ENCODE measurements at places on chromosomes 6 and 20.

DNA sequence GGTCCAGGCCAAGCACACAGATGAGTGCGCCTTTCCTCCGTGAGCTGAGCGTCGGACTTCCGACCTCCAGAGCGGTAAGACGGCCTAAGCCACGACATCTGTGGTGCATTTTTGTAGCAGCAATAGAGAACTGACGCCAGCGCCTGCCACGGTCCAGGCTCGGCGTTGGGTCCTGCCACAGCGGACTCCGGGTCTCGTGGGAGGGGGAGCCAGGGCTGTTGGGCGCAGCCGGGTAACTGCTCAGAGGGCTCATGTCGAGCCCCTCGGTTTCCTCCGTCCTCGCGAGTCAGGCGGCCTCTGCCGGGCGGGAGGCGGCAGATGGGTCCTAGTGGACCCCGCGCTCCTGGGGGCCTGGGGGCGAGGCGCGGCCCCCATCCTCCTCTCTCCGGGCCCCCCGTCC, 216.1 kb downstream of the QKI start:
- DNase-seq: no peak

GRCh38 chr6:147651249-147652063, 143.0 kb downstream of the SAMD5 start:
- DNase-seq: no peak

DNA sequence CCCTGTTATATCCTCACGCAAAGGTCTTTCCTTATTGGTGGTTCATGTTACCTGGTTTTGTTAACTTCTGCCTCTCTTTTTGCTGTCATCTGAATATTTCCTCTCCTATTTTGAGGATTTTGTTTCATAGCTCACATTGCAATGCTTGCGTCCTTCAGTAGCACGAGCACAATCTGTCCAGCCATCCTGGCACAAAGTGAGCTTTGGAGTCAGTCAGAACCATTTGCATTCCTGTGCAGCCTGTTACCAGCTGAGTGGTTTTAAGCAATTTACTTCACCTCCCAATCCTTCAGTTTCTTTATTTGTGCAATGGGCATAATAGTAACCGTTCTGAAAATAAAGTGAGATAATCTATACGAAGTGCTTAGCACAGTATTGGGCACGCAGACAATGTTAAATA, 42.7 kb downstream of the AKAP7 start:
- DNase-seq: no peak

GRCh38 chr20:20498076-20498861, 130.4 kb downstream of the INSM1 start:
- DNase-seq: peak; percentile 31

DNA sequence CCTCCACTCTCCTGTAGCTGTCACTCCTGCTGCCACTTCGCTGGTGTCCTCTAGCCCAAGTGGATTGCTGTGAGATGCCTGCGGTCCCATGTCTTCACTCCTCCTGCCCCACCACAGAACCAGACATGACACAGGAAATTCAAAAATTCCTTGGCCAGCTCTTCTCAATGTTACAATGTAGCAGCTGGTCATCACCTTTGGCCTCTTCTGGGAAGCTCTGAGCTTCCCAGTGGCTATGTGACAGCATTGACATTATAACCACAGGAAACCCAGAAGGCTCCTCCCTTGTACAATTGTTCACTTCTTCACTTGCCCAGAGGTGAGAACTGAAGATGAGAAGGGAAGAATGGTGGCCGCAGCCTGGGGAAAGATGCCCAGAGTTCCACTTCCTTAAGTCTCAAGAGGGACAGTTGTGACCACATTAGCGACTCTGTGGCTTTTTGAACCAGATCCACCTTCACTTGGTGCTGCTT, 76.1 kb upstream of the NAA20 start:
- no peak for DNase-seq

GRCh38 chr6:111791415-111791814, 81.8 kb downstream of the FYN start:
- DNase-seq: peak; percentile 41
